HCEC 1CT (cell line): ENCODE measurements at places on chromosomes 7 and 10.
A peak's percentile ranks its signal among the peaks of the same experiment; 100 is the strongest.

DNA sequence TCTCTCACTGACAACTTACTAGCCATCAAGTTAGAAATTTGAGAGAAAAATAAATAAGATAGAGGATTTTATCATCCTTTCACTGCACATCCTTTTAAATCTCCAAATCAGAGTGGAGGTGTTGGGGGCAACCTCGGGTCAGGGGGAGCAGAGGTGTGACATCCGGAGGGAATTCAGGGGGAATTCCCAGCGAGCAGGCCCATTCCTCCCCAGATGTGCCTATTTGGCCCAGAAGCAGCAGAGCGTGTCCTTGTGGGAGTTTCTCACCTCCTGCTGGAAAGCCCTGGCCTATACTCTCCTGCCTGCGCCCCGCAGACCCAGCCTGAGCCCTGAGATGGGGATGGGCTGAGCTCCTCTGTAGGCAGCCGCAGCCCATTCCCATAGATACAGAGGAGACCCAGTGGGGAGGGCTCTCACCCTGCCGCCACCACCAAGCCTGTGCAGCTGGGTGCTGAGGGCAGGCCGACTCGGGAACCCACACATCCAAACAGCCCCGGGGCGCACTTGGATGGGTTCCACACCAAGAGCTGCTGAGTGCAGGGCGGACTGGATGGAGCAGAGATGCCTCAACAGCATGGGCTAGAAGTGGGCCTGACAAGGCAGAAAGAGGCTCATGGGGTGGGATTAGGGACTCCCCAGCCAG is 124.5 kb downstream of the CXCL12 start:
- no peak for DNase-seq

GRCh38 chr10:47165711-47166404 is 134.1 kb upstream of the GDF10 start:
- DNase-seq = no peak

GRCh38 chr7:39510864-39511354 is 55.3 kb upstream of the YAE1 start:
- DNase-seq = peak; percentile 14

DNA sequence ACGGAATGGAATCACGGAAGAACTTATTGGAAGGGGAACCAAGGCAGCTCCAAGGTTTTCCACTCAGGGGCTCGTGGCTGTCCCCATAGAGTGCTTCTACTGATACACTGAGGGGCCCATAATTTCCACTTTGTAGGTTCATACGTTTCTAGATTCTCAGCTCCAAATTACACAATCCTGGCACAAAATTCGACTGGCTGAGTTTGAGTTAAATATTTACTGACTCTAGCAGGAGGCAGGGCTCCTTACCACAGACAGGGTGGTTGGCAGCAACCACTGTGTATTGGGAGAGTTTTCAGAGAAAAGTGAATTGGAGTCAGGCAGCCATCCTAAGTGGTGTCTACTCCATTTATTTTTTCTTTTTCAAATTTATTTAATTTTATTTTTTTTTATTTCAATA is 55.4 kb upstream of the SEC61G start:
- DNase-seq = no peak

GRCh38 chr7:141685285-141686023 is 16.5 kb downstream of the DENND11 start:
- no peak for DNase-seq

GRCh38 chr7:158723266-158723665 is 18.7 kb upstream of the NCAPG2 start:
- no peak for DNase-seq

GRCh38 chr10:50326757-50327701 is 75.7 kb upstream of the ASAH2 start:
- peak; percentile 81 for DNase-seq

- DNase-seq = no peak
Observed at GRCh38 chr10:129385600-129385999, 81.4 kb upstream of the MGMT start.

- no peak for DNase-seq
Observed at GRCh38 chr10:113965077-113965476, 78.6 kb upstream of the ADRB1 start.

DNA sequence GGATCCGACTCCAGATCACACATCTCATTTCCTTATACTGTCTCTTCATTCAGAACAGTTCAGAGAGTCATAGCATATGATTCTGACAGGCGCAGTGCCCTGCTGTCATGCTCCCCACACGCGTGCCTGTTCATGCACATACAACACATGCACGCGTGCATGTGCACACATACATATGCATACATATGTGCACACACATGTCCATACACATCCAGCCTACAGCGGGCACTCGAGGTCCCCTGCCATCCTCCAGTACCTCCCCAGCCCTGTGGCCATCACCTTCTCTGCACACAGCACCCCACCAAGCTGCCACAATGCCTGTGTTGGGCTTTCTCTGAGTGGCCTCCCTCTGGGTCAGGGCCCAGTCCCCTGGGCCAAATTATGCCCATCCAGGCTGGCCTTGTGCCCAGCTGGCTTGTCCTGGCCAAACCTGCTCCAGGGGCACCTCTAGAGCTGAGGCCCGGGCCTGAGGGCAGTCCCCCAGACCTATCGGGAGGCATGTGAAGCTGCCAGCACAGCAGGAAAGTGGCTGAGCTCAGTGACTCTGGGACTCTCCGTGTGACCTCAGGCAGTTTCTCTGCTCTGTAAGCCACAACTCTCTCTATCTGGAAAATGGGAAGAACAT is 49.4 kb upstream of the RET start:
- DNase-seq = no peak

DNA sequence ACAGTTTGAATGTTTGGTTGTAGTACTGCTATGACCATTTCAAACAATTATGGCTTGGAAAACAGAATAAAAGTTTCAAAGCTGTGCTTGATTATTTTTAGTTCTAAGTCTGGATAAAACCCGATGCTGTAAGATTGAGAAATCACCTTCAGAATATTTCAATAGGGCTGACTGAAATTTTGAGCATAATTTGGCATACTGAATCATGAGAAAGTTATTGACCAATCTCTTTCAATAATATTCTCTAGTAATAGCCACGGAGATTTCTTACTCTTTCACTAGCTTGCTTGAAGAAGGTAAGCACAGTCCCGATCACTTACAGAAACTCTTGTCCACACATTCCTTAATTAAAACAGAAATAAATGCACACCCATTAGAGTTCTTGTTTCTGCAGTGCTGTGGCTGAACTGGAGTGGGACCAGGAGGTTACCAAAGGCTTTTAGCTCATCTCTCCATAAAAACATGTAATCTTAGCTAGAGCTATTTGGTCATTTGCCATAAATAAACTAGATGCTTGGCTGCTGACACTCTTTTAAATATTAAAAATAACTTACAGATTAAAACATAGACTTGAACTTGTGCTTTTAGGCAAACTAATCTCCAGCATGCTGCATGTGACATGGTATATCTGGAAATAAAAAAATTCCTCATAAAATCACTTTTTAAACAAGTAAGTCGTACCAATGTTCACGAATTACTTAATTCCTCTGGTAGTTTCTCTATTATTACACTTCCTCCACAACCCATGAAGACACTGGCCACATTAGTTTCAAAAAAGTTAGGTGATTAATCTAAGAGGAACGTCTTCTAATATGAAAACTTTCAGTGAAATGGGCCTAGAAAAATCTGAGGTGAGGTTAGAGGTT is 97.8 kb downstream of the AGMO start:
- peak; percentile 33 for DNase-seq

DNA sequence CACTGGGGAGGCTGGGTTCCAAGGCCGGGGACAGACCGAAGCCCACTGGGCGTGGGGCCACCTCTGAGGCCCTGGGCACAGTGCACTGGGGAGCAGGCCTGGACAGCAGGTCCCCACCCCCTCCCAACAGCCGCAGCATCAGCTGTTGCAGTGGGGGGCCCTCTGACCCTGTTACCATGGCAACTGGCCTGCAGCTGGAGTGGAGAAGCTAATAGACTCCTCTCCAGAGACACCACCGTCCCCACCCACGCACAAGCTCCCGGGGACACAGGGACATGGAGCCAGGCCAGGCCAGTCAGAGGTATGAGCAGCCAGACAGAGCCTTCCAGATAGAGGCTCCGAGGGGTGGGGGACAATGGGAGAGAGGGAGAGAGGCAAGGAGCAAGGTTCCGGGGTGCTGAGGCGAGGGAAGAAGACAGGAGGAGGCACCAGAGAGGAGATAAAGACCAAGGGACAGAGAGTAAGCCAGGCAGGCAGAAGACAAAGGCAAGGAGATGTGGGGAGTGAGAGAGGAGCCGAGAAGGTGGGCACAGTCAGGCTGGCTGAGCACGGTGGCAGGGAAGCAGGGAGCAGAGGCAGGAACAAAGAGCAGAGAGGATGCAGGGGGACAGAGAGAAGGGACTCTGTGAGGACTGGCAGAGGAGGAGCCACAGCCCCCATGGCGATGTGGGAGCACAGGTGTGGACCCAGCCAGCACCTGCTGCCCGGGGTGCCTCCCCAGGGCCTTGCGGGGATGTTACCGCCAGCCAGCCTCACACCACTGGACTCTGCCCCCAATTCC is 6.7 kb downstream of the KCNH2 start:
- DNase-seq = no peak

- no peak for DNase-seq
Observed at GRCh38 chr7:82559193-82559805, 115.7 kb upstream of the CACNA2D1 start.

GRCh38 chr7:154912871-154913637 is 89.9 kb downstream of the PAXIP1 start:
- no peak for DNase-seq

DNA sequence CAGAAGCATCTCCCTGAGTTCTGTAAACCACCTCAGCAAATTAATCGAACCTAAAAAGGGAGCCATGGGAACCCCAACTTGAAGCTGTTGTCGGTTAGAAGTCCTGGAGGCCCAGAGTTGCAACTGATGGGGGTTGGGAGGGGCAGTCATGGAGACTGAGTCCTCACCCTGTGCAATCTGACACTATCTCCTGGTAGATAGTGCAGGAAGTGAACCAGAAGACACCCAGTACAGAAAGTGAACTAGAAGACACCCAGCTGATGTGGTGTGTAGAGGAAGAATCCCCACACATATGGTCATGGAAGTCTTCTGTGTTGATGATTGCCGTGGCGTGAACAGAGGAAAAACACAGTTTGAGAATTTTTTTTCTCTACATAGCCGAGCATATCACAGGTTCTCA is 58.8 kb upstream of the SRRM3 start:
- DNase-seq = no peak

DNA sequence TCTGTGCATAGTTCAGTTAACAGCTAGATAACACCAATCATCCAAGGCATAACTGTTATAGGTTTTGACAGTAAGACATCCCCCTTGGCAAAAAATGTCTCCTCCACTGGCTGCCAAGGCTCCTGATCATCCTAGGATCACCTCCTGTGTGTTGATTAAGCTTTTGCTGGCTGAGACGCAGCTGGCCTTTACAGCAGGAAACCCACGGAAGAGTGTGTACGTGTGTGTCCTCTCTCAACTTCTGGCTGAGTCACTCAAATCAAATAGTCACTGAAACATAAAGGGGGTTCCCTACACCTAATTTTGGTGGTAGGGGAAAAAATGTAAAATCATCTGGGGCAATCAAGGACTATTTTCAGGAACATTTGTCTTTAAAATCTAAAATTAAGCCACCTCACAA is 208.8 kb downstream of the CTNNA3 start:
- DNase-seq = no peak

DNA sequence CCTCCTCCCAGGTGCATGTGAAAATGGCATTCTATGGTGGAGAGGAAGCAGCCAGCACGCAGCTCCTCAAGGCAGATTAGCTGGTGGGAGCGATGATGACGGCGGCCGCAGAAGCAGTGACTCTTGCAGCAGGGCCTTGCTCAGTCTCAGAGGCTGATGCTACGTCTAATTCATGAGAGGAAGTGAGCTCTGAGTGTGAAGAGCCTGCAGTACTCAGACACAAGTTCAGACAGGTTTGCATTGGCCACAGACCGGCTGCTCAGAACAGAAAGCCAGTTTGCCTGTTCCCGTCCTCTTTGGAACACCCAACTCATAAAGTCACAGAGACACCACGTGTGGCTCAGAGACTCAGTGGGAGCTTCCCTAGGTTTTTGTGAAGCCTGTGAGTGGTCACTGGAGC is 136.5 kb downstream of the ADARB2 start:
- DNase-seq = no peak

DNA sequence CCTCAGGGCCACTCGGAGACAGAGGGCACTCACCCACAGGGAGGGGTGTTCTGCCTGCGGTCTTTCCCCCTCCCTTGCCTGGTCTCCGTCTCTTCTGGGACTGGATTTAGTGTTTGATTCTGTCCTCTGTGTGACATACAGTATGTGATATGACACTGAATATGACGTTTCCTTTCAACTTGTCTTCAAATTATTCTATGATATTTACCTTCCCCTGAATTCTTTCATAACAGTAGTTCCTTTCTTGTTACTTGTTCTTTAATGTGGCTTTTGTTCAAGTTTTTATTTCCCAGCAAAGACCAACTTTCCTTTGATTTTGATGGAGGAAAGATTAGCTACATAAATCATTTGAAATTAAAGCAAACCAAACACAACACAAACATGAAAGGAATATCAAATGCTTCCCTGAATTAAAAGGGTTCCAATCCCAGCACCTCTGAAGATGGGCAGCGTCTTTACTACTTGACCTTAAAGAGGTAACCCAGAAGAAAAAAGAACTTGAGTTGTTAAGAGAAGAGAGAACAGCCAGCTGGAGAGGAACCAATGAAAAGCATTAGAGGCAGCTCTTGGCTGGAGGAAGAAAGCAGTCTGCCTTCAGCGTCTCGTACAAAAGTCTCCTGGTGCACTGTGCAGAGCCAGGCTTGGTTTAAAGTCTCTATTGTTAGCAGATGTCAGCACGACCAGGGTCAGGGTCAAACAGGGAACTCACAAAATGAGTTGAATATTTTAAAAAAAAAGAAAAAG is 18.3 kb upstream of the RHEB start:
- DNase-seq = no peak

- peak; percentile 8 for DNase-seq
Observed at GRCh38 chr10:12564173-12564572, 214.8 kb downstream of the CAMK1D start.

- DNase-seq = peak; percentile 98
Observed at GRCh38 chr7:94375691-94376090, 19.0 kb upstream of the COL1A2 start.

DNA sequence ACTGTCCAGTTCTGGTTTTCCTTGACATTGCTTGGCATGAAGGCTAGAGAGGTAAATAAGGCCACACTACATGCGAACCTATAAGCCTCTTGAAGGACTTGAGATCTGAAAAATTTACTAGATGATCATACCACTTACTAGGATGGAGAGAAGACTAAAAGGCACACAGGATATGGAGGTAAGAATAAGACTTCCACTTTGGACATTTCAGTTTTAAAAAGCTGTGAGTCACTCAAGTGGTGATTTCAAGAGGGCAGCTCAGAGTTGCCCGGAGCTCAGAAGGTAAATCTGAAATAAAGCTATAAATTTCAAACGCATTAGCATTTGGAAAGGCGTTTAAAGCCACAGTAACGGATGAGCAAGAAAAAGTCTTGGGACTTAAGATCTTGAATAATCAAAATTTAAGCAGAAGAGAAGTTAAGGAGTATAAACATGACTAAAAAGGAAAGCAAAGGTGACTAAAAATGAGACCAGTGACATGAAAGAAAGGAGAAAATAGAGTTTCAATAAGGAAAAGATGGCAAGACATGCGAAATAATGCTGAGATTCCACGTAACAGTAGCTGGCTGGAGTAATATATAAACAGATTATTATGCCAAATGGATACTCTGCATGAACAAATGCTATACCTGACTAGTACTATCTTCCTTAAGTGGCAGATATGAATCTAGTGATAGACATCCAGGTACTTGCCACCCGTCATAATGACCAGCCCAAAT is 68.3 kb downstream of the SNX13 start:
- no peak for DNase-seq
